Upper lobe of right lung (tissue), 1 donor: ENCODE measurements at places on chromosomes 6 and 20.

GRCh38 chr6:51844336-51844735 lies 243.1 kb downstream of the PKHD1 start:
- no peak for DNase-seq

DNA sequence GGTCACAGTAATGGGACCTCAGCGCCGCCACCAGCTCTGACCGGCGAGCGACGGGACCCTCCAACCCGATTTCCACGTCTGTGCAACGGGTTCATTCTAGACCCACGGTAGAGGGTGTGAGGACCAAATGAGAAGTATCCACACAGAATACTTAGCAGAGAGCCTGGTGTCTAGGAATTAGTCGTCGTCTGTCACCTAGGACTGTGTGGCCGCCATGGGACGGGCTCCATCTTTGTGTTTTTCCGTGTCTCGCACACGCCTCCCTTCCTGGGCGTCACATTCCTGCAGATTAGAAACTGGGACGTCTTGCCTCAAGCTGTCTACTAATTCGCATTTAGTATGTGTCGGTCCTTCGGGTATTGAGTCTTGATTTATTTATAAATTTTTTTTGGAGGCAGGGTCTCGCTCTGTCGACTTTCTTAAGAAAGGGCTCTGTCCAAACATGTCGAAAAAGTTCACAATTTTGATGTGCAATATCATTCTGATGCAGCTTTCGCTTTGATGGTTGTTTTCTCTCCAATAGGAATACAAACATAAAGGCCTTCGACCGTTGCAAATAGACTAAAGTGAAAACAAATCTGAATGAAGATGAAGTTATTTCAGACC lies 563 bp downstream of the MGME1 start:
- DNase-seq, result no peak

DNA sequence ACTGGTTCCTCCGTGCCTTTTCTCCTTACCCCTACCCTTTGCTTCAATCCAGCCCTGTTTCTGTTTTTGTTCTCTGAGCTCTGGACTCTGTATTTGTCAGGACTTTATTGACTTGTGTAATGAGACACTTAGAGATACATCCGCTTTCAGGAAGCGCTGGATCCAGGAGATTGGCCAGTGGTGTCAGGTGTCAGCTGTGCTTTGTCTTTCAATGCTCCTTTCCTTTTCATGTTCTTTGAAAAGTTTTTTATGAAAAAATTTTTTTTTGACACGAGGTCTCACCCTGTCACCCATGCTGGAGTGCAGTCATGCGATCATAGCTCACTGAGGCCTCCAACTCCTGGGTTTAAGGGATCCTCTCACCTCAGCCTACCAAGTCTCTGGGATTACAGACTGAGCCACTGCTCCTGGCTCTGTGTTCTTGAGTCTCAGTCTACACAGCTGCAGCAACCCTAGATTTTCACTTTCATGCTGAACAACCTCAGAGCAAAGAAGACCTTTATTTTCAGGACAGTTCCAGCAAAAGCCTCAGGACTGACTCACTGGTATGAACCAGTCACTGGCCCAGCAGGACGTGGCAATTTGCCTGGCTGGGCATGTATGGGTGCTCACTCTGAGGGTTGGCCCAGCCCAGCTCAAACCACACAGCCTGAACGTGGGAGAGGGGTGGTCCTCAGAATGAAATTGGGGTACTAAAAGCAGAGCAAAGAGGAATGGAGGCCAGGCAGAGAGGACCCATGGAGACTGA lies 108.5 kb downstream of the DHX35 start:
- no peak for DNase-seq

DNA sequence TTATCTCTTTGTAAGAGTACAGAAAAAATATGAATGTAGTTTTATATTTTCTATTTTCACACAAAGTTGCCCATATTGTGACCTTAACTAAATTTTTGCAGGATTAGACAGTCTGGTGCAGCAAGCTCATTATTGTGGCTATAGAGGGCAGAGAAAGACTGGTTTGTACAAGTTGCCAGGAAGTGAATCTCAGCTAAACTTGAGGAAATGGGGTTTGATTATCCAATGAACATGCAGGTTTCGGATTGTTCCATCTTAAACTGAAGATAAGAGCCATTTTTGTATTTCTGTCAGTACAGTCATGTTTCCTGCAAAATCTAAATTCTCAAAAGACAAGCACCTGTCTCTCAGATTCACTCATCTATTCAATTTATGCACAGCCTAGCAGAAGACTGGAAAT lies 390.9 kb downstream of the MMUT start:
- no peak for DNase-seq

- DNase-seq, result no peak
Observed at GRCh38 chr6:90233994-90234393, 62.6 kb downstream of the BACH2 start.

- DNase-seq, result no peak
Observed at GRCh38 chr6:74409447-74409846, 713.4 kb downstream of the CD109 start.

- DNase-seq, result no peak
Observed at GRCh38 chr6:56770011-56770520, 127.4 kb upstream of the DST start.

- DNase-seq, result no peak
Observed at GRCh38 chr6:6781172-6781872, 192.8 kb downstream of the LY86 start.

DNA sequence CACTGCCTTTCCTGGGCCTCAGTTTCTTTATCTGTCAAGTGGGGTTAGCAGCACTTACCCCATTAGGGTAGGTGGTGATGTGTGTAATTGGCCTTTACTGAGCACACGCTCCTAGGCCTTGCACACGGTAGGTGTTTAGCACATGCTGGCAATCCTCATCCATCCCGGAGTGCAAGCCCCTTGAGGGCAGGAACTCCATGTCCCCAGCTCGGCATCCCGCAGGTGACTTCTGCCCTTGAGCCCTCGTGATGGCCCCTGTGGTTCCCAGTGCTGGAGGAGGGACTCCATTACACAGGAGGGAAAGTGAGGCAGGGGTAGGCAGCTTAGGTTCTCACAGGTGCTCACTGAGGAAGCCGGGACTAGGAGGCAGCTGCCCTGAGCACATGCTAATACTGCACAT lies 40.0 kb downstream of the MYH7B start:
- no peak for DNase-seq

- DNase-seq, result no peak
Observed at GRCh38 chr6:139650941-139651340, 276.5 kb upstream of the CITED2 start.

DNA sequence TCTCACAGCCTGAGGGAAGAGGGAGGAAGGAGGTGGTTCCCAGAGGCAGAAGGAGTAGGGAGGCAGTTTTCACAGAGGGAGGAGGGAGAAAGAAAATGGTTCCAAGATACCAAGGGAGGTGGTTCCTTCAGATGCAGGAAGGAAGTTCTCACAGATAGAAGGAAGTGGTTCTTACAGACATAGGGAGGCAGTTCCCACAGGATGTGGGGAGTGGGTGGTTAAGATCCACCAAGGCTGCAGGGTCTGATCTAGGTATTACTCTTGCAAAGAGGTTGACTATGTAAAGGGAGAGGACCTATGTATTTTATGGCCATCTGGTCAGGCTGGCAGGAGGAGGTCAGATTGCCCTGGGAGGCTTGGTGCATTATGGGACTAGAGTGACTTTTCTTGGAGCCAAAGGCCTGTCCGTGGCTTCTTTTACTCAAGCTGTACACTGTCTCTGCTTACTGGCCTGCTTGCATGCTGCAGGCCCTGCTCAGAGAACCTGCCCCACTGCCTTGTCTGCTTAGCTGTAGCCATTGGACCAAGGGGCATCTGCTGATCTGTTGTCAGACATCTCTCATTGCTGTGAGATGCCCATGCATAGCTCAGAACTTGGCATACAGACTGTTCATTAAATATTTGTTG lies 283.7 kb downstream of the DHX35 start:
- no peak for DNase-seq

GRCh38 chr6:28004350-28005151 lies 47.5 kb downstream of the OR2B6 start:
- DNase-seq, result no peak

- DNase-seq, result no peak
Observed at GRCh38 chr20:43667341-43668132, 623 bp downstream of the MYBL2 start.

DNA sequence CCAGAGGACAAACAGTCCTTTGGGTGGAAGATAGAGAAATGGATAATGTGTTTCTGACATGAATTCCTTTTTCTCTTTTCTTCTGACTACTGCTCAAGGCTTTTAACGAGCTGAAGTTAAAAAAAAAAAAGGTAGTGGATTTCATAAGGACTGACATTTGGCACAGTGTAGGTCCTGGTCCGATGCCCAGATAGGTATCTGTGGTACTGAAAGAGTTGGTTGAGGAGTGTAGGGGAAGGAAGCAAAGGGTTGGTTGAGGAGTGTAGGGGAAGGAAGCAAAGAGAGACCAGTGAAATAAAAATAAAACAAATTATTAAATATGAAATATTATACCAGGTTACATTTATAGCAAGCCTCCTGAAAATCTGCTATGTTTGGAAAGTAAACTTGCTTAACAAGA lies 11.8 kb downstream of the UTRN start:
- DNase-seq, result no peak

DNA sequence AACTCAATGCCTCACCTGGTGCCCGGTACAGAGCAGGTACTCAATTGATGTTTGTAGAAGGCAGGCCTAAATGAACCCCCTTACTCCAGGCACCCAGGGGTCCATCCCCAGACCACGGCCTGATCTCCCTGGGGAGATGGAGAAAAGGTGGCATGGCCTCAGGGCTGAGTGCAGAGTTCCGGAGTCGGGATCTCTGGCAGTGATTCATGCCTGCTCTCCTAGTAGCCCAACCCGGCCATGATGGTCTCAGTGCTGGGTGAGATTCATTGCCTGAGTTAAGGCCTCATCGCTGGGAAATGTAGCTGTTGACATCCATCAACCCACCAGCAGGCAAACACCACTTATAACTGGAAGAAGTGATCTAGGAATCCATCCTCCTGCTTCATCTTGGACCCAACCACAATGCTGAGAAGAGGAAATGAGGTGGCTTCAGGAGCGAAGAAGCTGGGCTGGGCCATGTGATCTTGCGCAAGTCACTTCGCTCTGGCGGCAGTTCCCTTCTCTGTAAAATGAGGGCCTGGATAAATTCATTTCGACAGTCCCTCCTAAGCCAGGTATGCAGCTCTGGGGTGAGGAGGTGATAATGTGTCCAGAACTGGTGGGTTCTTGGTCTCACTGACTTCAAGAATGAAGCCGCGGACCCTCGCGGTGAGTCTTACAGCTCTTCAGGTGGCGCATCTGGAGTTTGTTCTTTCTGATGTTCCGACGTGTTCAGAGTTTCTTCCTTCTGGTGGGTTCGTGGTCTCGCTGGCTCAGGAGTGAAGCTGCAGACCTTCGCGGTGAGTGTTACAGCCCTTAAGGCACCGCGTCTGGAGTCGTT lies 24.7 kb downstream of the ETV7 start:
- no peak for DNase-seq

GRCh38 chr6:156773935-156774852 lies 3.0 kb upstream of the ARID1B start:
- DNase-seq, result no peak

- DNase-seq, result no peak
Observed at GRCh38 chr6:15715851-15716250, 53.0 kb upstream of the DTNBP1 start.

GRCh38 chr20:44843876-44844275 lies 33.5 kb upstream of the RIMS4 start:
- no peak for DNase-seq

- DNase-seq, result no peak
Observed at GRCh38 chr6:98835149-98836024, 1.0 kb downstream of the POU3F2 start.

GRCh38 chr6:100948381-100949133 lies 67.4 kb upstream of the ASCC3 start:
- no peak for DNase-seq

- DNase-seq, result no peak
Observed at GRCh38 chr6:150128425-150128824, 14.4 kb upstream of the PPP1R14C start.

DNA sequence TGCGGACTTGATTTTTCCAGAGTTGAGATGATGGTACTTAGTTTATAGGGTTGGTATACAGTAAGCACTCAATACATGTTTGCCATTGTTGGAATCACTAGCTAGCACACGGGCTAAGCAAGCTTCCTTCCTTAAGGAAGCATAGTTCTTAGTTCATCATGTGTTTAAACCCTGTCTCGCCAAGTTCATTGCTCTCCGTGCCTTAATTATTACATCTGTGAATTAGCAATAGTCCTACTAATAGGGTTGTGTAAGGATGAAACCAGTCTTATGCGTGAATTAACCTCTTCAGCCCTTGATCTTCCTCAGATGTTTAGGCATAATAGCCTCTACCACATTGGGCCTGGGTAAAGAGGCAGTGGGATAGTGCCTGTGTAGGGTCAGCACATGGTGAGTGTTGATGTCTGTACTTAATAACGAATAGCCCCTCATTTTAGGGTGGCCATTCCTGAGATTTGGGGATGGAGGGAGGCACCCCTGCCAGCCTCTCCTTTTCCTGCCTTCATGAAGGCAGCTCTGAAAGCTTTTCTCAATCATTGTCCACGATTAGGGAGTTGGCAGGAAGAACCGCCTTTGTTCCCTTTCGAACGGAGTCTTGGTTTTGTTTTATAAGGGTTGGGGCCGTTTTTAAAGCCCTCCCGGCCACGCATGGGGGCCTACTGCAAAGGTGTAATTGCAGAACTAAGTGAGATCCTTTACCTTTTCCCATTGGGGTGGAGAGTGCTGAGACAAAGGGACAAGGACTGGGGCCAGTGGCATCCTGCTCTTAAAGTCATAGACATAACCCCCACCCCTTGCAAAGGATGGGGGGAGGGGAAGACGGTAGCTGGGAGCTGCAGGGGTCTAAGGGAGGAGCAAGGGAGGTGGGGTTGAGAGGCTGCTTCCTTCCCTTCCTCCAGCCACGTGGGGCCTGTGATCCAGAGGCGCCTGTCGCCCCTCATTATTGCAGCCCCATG lies 2.1 kb downstream of the DNMT3B start:
- DNase-seq, result no peak

DNA sequence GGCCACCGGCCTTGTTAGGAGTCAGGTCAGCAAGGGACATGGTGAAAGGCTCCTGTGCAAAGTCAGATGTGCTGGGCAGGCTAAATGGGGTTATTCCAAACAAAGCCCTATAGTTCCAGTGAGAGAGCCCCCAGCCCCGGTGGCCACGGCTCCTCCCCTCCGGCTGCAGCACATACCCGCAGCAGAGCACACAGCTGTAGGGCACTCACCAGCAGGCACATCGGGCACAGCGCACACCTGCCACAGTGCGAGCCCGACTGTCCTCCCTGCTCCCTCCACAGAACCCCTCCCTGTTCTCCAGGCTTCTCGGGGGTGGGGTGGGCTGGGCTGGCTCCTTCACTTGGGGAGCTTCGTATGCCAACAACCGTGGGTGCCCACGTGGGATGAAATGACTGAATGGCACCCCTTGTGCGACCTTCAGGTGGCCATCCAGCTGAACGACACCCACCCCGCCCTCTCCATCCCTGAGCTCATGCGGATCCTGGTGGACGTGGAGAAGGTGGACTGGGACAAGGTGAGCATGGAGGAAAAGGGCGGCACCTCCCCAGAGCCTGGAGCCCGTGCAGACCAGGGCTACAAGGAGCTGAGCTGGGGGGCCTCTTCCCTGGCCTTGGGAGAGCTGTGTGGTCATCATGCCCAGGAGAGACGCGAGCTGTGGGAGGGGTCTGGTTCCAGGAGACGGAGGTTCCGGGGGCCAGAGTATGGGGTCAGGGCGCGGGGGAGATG lies 30.9 kb downstream of the PYGB start:
- DNase-seq, result peak; percentile 52

- no peak for DNase-seq
Observed at GRCh38 chr6:159691963-159692287, 1.1 kb downstream of the SOD2 start.

- DNase-seq, result no peak
Observed at GRCh38 chr6:154462425-154462824, 48.1 kb downstream of the CNKSR3 start.

- DNase-seq, result no peak
Observed at GRCh38 chr6:62465206-62465605, 179.2 kb upstream of the KHDRBS2 start.
